ENCODE measurements at places on chromosomes 16 and 17. TPM values are rescaled to one million over a fixed set of nuclear protein-coding genes. Genes with fewer than 3 reads are reported as not detected.

Gene MAPT
- not detected for total RNA-seq

Gene CCL16
- not detected for total RNA-seq

Gene SLX1A
- total RNA-seq = 43.6 TPM

Gene FSCN2
- 0.61 TPM for total RNA-seq

Gene SETD6
- 1.1 TPM for total RNA-seq

Gene KIAA0753
- total RNA-seq = 14.7 TPM

DNA sequence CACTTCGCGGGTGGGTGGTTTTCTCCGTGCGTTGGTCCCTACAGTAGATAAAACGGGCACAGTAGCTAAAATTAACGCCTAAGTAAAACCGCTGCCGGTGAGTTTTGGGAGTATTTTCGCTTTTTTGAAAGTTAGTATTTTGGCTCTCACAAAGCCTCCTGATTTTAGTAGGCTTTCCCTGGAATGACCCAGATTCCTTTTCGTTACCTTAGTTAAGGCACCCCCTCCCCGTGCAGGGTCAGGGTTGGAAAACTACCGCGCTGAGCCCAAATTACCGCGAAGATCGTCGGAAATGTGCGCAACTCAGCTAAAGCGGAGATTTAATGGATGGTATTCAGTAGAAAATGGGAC, 28.3 kb upstream of the ST6GALNAC1 start:
- DNase-seq = no peak
- peaks cover 27% of the 10 kb centered on the region for H3K36me3 ChIP-seq
- H3K27me3 ChIP-seq = no peaks in the 10 kb centered on the region

DNA sequence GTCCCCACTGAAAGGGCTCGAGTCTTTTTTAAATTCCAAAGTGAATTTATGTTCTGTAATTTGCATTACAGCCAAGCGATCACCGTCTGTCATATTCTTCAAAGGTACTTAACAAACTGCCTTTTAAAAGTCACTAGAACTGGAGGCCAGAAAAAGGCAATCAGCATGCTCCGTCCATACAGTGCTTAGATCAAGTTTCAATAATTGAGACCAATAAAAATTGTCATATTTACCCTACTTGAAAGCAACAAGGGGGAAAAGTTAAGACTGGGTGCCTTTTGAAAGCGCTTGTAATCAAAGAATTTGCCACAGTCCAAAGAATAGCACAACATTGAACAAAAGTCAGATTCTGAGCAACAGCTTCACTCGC, 9.0 kb upstream of the ZFHX3 start:
- DNase-seq = no peak
- no peak overlapping the region for H3K27ac ChIP-seq
- peak overlapping the region; percentile 78 for H3K4me3 ChIP-seq
- H3K36me3 ChIP-seq = no peaks in the 10 kb centered on the region
- H3K27me3 ChIP-seq = no peaks in the 10 kb centered on the region

GRCh38 chr16:89035669-89036570, 57.7 kb upstream of the ACSF3 start:
- H3K27ac ChIP-seq = no peak overlapping the region
- no peaks in the 10 kb centered on the region for H3K4me1 ChIP-seq
- no peak for DNase-seq

- no peaks in the 10 kb centered on the region for H3K27me3 ChIP-seq
- no peaks in the 10 kb centered on the region for H3K4me1 ChIP-seq
- no peak overlapping the region for H3K27ac ChIP-seq
- no peak for DNase-seq
Observed at GRCh38 chr16:29254676-29255495, 151.6 kb downstream of the NPIPB11 start.

- peak; percentile 76 for DNase-seq
- H3K4me3 ChIP-seq = peak overlapping the region; percentile 100
- peak overlapping the region; percentile 67 for H3K27ac ChIP-seq
- peaks cover 39% of the 10 kb centered on the region for H3K36me3 ChIP-seq
- H3K4me1 ChIP-seq = peaks cover 24% of the 10 kb centered on the region
- H3K27me3 ChIP-seq = no peaks in the 10 kb centered on the region
Observed at GRCh38 chr17:44220213-44221083, 973 bp upstream of the UBTF start.

GRCh38 chr16:78574571-78574970, 475.1 kb downstream of the WWOX start:
- no peaks in the 10 kb centered on the region for H3K27me3 ChIP-seq
- H3K36me3 ChIP-seq = no peaks in the 10 kb centered on the region
- H3K4me1 ChIP-seq = no peaks in the 10 kb centered on the region

- H3K4me3 ChIP-seq = no peak overlapping the region
- DNase-seq = no peak
- H3K4me1 ChIP-seq = no peaks in the 10 kb centered on the region
- no peaks in the 10 kb centered on the region for H3K27me3 ChIP-seq
- no peaks in the 10 kb centered on the region for H3K36me3 ChIP-seq
Observed at GRCh38 chr16:12484972-12485371, 318.7 kb downstream of the CPPED1 start.

DNA sequence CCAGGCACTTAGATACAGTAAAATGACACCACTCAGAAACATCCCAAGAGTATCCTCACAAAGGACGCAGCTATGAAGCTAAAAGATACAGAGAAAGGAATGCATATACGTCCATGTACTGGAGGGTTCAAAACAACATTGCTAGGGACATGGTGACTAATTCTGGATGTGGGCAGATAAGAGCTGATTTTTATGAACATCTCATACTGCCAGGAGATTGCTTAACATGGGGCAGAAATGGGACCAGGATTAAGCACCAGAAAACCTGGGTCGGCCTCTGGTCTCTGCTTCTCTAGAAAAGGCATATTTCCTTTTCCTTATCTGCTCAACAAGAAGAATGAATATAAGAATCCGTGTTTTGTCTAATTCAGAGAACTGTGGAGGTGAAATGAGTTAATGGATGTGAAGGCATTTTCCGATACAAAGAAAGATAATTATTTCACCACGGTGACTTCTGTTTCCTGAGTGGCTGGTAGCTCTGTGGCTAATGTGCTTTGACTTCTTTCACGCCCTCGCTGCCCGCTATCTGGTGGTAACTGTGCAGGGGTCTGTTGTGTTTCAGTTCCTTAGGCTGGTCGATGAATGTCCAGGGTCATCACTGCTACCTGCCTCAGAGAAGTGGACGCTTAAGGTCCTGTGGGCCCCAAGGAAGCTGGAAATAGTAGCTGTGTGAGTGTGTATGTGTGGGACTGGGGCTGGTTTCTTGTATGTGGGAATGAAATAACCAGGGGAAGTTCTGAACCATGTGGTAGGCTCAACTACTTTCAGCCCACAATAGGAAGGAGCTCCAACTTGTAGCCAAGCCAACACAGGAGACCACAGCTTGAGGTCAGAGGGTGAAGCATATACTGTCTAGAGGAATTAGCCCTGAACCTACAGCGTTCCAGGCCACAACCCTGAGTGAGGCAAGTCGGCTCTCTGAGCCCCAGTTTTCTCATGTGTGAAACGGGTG, 15.8 kb upstream of the CCL5 start:
- H3K4me3 ChIP-seq = no peak overlapping the region
- no peak for DNase-seq
- no peaks in the 10 kb centered on the region for H3K36me3 ChIP-seq

DNA sequence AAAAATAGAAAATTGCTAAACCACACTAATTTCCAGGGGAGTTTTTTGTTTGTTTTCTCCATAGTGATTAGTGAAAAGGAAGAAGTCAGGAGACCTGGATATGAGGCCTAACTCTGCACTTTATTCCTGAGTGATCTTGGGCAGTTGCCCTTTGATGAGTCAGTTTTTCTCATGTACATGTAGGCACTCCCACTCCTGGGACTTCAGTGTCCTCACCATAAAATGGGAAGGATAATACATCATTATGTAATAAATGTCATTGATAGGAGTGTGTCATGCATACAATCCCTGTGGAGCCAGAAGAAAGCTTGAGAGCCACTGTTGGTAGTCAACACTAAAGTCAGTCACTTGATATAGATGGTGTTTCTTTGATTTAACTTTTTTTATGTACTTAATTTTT, 32.5 kb downstream of the WIPF2 start:
- no peak for DNase-seq
- no peaks in the 10 kb centered on the region for H3K27me3 ChIP-seq
- no peaks in the 10 kb centered on the region for H3K4me1 ChIP-seq
- no peak overlapping the region for H3K27ac ChIP-seq

DNA sequence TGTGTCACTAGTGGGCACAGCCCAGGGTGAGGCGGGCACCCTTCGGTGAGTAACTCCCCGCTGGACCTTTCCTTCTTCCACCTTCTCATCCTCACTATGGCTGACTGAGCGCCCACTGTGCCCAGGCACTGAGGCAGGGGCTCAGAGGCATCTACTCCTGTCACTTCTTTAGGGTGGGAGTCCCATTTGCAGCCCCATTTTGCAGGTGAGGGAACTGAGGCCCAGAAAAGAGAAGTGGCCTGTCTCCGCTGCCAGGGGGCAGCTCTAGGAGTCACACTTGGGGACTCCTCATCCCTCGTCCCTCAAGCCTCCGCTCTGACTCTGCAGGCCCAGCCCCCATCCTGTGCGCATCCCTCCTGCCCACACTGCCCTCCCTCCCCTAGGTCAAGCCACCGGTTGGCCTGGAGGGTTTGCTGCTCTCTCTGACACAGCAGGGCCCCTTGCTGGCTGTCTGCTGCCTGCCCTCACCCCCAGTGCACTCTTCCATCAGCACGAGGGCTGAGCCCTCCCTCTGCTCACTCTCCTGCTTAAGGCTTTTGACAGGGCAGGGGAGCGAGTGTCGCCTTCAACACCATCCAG, 62.4 kb downstream of the CNGB1 start:
- H3K36me3 ChIP-seq = no peaks in the 10 kb centered on the region
- H3K27ac ChIP-seq = no peak overlapping the region
- no peaks in the 10 kb centered on the region for H3K27me3 ChIP-seq
- DNase-seq = no peak

GRCh38 chr17:45129940-45130680, 2.2 kb downstream of the PLCD3 start:
- H3K4me1 ChIP-seq = peaks cover 45% of the 10 kb centered on the region
- DNase-seq = no peak
- H3K4me3 ChIP-seq = no peak overlapping the region
- H3K27me3 ChIP-seq = no peaks in the 10 kb centered on the region
- no peak overlapping the region for H3K27ac ChIP-seq

DNA sequence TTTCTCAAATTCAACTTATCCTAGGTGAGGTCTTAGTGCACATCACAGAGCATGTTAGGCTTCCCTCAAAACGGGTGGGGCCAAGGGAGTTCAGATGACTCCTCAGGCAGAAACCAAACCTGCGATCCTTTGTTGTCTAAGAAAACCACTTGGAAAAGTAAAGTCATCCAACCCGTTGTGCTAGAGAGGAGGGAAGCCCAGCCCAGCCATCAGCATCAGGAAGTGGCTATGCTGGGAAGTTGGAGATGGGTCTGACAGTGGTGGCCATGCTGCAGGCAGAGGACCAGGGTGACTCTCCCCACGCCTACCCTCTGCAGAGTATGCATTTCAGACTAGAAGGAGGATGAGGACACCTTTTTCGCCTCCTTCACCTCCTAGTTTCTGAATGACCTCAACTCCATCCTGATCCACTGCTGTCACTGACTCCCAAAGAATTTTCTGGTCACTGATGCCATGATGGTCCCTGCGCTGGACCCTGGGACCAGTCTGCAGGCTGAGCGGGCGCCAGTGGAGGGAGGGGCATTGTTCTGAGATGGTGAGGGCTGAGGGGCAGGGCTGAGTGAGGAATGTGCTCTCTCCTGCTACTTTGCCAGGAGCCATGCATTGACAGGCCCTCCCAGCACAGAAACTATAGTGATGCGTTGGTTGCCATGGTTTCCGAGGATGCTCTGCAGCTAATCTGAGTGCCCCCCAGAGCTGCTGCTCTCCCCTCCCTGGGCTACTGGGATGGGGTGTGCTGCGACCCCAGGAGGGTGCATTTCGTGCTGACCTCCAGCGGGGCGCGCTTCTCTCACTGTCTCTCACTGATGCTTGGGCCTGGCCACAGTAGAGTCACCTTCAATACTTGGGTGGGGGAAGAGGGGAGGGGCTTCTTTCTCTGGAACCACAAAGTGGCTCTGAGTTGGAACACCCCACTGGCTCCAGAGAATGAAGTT, 20.4 kb downstream of the ALOX12B start:
- DNase-seq = no peak
- H3K36me3 ChIP-seq = no peaks in the 10 kb centered on the region
- H3K4me1 ChIP-seq = no peaks in the 10 kb centered on the region
- no peak overlapping the region for H3K4me3 ChIP-seq
- no peak overlapping the region for H3K27ac ChIP-seq

- DNase-seq = no peak
- peaks cover 60% of the 10 kb centered on the region for H3K36me3 ChIP-seq
- H3K27ac ChIP-seq = no peak overlapping the region
- no peaks in the 10 kb centered on the region for H3K4me1 ChIP-seq
- no peak overlapping the region for H3K4me3 ChIP-seq
Observed at GRCh38 chr17:43094129-43094835, 30.9 kb downstream of the BRCA1 start.

- H3K4me1 ChIP-seq = 0 out of 2 replicates have a peak, but pooled peaks cover 4% of the 10 kb centered on the region
- peak overlapping the region; percentile 87 for H3K4me3 ChIP-seq
- H3K27ac ChIP-seq = peak overlapping the region; percentile 87
- peak; percentile 53 for DNase-seq
- H3K27me3 ChIP-seq = no peaks in the 10 kb centered on the region
Observed at GRCh38 chr17:29292071-29292991, 1.6 kb downstream of the NUFIP2 start.

DNA sequence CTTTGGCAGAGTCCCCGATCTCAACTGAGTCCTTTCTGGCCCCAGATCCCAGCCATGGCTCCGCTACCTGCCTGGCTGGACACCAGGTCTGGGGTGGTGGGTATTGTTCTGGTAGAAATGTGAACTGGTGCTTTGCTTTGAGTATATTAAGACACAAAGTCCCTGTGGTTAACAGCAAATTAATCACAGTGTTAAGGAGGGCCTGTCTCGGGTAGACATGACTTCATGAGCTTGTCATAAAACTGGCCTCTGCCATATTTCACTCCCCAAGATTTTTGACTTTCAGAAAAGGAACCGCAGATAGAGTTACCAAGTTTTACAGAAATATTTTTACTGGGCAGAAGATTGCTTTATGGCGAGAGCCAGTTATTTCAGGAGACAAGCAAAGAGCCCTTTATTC, 19.5 kb downstream of the NKD1 start:
- no peaks in the 10 kb centered on the region for H3K27me3 ChIP-seq
- no peak overlapping the region for H3K27ac ChIP-seq
- no peak for DNase-seq
- H3K36me3 ChIP-seq = no peaks in the 10 kb centered on the region
- no peaks in the 10 kb centered on the region for H3K4me1 ChIP-seq
